HT1080 (cell line): ENCODE measurements at places on chromosomes 6 and 20.

- no peak for DNase-seq
Observed at GRCh38 chr6:35360349-35361138, 18.2 kb downstream of the PPARD start.

DNA sequence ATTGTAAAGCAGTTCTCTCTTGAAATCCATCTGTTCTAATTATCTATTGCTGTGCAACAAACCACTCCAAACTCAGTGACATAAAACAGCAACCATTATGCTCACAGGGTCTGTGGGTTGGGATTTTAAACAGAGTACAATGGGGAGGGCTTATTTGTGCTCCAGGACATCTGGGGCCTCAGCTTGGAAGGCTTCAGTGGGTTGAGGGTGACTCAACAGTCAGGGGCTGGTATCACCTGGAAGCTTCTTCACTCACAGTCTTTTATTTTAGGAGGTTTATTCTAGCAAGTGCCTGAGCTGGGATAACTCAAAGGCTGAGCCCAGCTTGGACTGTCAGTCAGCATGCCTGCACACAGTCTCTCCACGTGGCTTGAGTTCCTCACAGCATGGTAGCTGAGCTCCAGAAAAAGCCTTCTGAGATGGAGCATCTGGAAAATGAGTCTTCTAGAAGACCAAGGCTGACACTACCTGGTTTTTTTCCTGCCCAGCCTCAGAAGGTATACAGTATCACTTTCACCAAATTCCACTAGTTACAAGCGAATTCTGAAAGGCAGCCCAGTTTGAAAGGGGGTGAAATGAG, 234.6 kb upstream of the ID4 start:
- DNase-seq = no peak

DNA sequence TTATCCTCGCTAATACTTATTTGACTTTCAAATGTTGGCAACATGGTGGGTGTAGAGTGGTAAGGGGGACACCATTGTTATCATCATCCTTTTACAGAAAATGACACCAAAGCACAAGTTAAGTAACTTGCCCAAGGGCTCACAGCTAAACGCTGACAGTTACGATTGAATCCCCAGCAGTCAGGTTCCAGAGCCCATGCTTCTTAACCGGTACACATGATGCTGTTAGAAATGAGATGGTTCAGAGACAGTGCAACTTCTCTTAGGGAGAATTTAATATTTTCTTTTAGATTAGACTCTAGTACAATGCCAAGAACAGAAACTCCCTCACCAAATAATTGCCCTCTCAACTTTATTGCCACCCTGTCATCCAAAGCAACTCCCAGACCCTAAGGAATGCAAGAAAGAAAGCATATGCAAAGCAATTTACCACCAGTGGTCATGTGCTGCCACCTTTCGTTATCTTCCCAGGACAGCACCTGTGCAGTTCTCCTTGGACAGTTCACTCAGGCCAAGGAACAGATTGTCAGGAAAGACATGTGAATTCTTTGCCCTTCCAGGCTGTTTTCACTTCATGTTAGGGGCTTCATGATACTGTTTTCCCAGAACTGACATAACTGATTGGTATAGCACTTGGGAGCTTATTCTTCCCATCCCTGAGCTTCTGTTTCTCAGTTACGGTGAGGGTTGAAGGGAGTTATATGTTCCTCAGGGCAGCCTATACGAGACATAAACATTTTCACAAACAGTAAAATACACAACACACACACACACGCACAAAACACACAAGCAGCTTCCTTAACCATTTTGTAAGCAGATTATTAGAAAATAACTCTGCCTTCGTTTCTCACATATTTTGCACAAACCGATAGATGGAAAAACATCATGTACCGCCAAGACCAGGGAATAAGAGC, 5.1 kb downstream of the HLA-DMA start:
- peak; percentile 48 for DNase-seq

DNA sequence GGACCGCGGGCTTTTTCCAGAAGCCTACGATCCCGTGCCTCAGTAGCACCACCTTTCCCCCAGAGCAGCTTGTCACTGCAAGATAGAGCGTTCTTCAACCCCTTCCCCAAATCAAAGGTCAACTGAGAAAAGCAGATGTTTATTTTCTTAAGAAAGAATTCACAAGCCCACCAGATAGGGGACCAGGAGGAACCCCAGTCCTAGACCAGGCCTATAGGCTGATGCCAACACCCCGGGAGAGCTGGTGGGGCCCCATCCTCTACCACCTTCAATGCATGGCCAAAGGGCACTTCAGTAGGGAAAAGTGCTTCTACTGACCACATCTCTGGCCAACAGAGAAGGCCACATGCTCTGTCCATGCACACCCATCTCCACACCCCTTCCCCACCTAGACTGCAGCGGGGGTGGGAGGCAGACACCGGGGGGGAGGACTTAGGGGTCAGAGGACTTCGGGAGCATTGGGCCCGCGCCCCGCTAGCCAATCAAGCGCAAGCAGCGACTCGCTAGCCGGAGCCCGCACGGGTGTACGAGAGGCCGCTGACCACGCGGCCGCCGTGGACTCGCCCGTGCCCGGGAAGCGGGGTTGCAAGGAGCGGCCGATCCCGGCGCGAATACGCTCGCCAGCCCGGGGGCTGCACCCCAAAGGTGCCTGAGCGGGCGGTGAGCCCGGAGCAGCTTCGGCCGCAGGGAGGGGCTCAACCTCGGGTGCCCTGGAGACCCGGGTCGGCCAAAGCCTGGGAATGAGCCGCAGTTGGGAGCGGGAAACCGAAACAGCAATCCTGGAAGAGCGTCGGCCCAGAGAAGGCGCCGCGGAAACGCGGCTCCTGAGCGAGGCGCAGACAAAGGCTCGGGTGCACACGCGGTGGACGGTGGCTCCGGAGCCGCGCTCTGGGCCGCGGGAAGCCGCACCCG, 2.8 kb downstream of the PDE10A start:
- no peak for DNase-seq

GRCh38 chr6:54196905-54197304, 85.7 kb downstream of the MLIP start:
- DNase-seq = no peak

GRCh38 chr6:26156850-26157250, 69.6 kb downstream of the HFE start:
- DNase-seq = no peak

GRCh38 chr6:112253498-112253840, 898 bp downstream of the LAMA4 start:
- peak; percentile 34 for DNase-seq

GRCh38 chr6:144215402-144215931, 65.2 kb downstream of the STX11 start:
- no peak for DNase-seq

GRCh38 chr6:168116438-168116974, 37.5 kb upstream of the FRMD1 start:
- DNase-seq = no peak

DNA sequence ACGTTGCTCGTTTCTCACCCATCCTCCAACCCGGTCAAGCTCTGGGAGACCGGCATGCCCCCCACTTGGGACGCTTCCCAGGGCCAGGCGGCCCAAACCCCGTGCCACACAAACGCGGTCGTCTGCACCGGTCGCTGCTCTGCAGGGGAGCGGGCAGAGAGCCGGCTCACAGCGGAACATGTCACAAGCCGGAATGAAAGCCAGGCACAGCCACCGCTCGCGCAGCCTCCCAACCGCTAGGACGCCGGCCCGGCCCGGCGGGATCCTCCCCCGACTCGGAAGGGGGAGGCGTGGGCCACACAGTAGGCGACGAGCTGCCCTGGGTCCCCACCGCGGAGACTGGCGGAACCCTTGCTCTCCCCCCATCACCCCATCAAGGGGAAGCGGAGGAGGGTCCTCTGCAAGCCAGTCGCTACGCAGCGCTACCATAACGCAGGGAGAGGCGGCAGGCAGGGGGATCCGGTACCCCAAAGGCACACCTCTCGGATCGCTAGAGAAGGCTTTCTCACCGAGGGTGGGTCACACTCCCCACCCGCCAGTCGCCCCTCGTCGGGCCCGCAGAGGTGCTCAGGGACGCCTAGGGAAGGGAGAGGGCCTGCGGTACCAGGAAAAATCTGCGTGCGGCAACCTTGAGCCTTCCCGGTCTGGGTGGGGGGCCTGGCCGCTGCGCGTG, 768.4 kb upstream of the DEFB115 start:
- DNase-seq = no peak

GRCh38 chr20:20743511-20744169, 31.2 kb upstream of the RALGAPA2 start:
- DNase-seq = no peak

DNA sequence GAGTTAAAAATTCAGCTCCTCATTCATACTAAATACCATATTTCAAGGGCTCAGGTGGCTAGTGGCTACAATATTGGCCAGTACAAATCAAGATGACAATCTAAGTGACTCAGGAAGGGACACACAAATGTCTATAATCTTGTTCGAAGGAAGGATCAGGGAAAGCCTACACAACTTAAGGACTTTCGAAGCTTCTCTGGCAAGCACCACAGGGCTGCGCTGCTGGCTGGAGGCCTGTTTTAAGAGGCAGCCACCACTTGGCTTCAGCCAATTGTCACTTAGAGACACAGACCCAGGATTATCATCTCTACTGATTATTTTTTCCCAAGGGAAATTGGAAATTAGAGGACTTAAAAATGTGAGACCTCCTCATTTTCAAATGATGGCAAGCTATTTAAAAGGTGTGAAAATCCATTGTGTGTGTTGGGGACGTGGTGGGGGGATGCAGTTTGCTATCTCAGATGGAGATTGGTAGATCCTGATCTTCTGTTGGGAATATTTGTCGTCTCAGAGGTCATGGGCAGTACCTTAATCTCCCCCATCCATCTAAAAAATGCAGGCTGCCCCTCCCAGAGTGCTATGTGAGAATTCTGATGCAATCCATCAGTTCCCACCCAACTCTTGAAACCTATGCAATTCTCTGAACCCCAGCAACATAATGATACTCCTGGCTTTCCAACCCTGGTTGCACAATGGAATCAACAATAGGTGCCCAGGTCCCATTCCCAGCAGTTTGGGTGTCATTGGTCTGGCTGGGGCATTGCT, 11.3 kb downstream of the ARHGAP40 start:
- DNase-seq = no peak

GRCh38 chr20:40368876-40369275, 320.2 kb downstream of the MAFB start:
- no peak for DNase-seq

DNA sequence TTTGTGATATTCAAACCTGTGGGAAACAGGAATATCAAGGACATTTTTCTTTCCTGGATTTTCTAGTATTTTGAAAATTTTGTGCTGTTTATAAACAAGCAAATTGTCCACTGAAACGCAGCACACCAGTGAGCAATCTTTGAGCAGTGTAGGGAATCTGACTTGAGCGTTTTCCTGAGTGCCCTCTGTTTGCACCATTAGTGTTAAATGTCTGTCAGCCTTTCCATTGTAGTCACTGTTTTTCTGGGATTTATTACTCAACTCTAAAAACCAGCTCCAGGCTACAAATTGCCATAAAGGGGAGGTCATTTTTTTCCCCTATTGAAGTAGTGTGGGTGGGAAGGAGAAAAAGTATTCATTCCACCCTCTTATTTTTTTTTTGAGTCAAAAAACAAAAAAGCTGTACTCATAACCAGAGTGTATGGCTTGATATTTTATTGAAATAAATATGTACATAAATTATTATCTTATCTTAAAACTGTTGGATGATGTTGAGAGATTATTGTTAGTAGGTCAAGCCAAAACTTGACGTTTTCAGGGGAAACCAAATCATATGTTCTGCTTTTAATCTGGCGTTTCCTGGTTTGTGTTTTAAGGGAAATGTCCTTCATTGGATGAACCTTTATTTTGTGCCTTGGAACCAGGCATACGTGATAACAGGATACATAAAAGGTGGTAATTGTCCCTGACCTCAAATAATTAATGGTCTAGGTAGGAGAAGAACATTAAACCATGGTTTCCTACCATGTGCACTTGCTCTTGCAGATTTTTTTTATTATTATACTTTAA, 51.8 kb downstream of the TSHZ2 start:
- no peak for DNase-seq

- DNase-seq = no peak
Observed at GRCh38 chr6:14644381-14644780, 526.8 kb downstream of the CD83 start.

DNA sequence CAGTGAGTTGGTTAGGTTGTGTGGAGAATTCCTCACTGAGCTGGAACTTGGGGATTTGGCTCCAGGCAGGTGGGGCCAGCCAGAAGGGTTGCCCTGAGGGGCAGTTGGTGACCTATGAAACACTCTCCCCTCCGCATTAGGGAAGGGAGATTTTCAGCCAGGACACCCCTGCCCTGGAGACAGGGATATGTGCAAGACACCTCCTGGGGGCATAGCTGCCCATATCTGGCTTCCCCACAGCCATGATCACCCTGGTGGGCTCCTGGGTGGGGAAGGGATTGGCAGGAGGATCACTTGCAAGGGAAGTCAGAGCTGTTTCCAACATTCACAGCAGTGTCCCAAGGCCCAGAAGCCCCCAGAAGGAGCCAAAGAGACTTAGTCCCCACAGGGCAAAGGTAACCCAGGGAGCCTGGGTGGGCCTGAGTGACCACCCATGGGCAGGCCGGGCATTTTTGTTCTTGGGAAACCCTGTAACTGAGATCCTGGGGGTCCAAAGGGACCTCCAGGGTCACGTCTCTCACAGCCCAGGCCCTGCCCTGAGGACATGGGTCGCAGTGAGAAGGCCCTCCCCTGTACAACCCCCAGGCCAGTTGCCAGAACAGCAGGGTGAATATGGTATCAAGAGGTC, 145.8 kb downstream of the MRPL14 start:
- no peak for DNase-seq

DNA sequence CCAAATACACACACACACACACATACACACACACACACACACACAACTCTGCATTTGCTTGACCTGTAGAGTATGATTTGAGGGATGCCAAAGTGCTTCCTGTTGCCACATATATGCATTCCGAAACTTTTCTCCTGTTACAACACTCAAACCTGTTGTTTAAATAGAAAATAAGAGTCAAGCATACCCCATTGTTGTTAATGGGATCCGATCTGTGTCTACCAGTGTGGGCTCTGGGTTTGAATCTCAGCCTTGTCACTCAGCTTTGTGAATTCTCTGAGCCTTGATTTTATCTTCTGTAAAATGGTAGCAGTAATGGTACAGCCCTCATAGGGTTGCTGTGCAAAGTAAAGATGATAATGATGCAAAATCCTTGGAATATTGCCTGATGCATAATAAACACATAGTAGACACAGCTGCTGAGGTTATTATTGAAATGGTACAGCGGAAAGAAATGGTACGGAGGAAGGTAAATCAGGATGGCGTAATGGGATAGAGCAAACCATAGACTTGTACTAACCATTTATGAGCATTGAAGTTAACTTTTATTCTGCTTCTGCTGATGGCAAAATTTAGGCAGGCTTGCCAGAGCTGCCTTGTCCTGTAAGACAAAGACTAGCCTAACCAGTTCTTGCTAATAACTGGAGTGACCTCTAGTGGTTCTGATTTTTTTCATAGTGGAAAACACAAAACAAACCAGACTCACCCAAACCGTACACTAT, 113.5 kb upstream of the PHACTR1 start:
- DNase-seq = peak; percentile 61

GRCh38 chr20:59940956-59941294, 736 bp downstream of the FAM217B start:
- DNase-seq = no peak

- no peak for DNase-seq
Observed at GRCh38 chr20:22402550-22402949, 181.8 kb downstream of the FOXA2 start.

GRCh38 chr6:52180787-52181558, 5.2 kb upstream of the IL17A start:
- DNase-seq = no peak

GRCh38 chr6:31462026-31462963, 35.6 kb upstream of the MICB start:
- DNase-seq = peak; percentile 23
